Endothelial cell (in vitro differentiated cells): ENCODE measurements at places on chromosomes 7 and 10. TPM values are rescaled to one million over a fixed set of nuclear protein-coding genes. Genes with fewer than 3 reads are reported as not detected.

OR6B1 gene
- not detected for total RNA-seq

EVX1 gene
- 0.51 TPM for total RNA-seq

CROT gene
- 11.1 TPM for total RNA-seq

OR2A12 gene
- total RNA-seq = not detected

TAS2R4 gene
- 1.1 TPM for total RNA-seq

LIPN gene
- total RNA-seq = not detected

CNPY1 gene
- not detected for total RNA-seq

KLHDC10 gene
- 28.8 TPM for total RNA-seq

OPALIN gene
- not detected for total RNA-seq

ACBD5 gene
- 14.8 TPM for total RNA-seq

UPK3B gene
- total RNA-seq = 0.87 TPM

DUSP5 gene
- 46.0 TPM for total RNA-seq

HMX3 gene
- total RNA-seq = not detected

PRPS1L1 gene
- not detected for total RNA-seq

GIGYF1 gene
- total RNA-seq = 70.6 TPM

FAM25C gene
- total RNA-seq = not detected

MAGI2 gene
- 6.3 TPM for total RNA-seq

FZD8 gene
- 45.9 TPM for total RNA-seq

NSMCE4A gene
- total RNA-seq = 78.3 TPM

OR6V1 gene
- total RNA-seq = not detected

SYT15B gene
- total RNA-seq = not detected

WIPF3 gene
- 1.5 TPM for total RNA-seq

MSMB gene
- total RNA-seq = not detected

SVIL gene
- 125 TPM for total RNA-seq

SAP25 gene
- 2.6 TPM for total RNA-seq

FBXL15 gene
- 8.7 TPM for total RNA-seq

STEAP1 gene
- total RNA-seq = 1.0 TPM

SFRP4 gene
- total RNA-seq = not detected

COPG2 gene
- total RNA-seq = 40.0 TPM
